ENCODE measurements at places on chromosomes 5 and 9. TPM values are rescaled to one million over a fixed set of nuclear protein-coding genes. Genes with fewer than 3 reads are reported as not detected.

DNA sequence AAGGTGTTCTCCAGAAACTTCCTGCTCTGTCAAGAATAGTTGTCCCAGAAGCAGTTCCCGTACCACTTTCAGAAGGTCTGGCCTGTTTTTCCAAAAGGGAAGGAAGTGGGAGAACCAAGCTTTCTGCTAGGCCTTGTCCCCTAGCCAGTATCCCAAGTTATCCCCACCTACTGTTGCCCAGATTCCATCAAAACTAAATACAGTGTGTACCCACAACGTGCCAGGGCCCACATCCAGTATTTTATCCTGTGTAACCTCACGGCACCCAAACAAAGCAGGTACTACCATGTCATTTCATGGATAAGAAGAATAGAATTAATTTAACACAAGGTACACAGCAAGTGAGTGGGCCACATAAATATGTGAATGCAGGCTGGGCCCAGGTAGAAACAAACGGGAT is 126.2 kb downstream of the CDK5RAP2 start:
- peaks cover 16% of the 10 kb centered on the region for H3K36me3 ChIP-seq
- DNase-seq: no peak
- no peak overlapping the region for H3K4me3 ChIP-seq
- peaks cover 14% of the 10 kb centered on the region for H3K4me1 ChIP-seq

GRCh38 chr9:93096131-93096802 is at the start of gene CARD19:
CARD19 (plus strand) TSS chr9:93096217; CDS start chr9:93096346, 129 bp downstream.
- H3K27me3 ChIP-seq: no peaks in the 10 kb centered on the region
- 0 out of 2 replicates have a peak, but pooled peaks cover 2% of the 10 kb centered on the region for H3K36me3 ChIP-seq
- H3K27ac ChIP-seq: peak within 1 kb of the TSS; percentile 93
- DNase-seq: peak; percentile 34

GRCh38 chr5:672329-673160 is 20.6 kb downstream of the TPPP start:
- peaks cover 17% of the 10 kb centered on the region for H3K27me3 ChIP-seq
- no peak overlapping the region for H3K4me3 ChIP-seq
- peaks cover 1% of the 10 kb centered on the region for H3K36me3 ChIP-seq
- peak; percentile 75 for DNase-seq

DNA sequence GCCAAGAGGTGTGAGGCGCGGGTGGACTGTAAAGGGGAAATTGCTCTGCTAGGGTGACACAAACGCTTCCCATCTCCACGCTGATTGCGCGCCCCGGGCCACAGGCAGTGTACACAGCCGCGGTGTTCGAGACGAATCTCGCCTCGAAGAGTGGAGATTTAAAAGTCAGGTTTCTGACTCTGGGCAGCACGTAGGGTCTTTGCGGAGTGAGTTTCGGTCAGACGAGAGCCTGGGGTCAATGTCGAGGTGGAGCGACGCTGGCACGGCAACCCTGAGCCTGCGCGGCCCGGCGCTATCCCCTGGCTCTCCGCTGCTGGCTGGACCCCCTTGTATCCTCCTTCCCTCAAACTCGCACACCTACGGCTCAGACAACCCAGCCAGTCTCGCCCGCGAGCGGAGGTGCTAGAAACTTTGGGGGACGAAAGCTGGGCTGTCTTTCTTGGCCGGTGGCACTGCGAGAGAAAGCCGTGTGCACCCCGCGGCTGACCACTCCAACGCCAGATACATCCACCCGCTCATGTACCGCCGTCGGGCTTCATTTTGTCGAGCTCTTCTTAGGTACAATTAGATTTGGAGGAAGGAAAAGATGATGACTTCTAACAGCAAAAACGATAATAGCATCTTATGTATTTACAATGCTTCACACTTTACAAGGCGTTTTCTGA is 5.4 kb upstream of the FOXB2 start:
- H3K4me1 ChIP-seq: peaks cover 58% of the 10 kb centered on the region
- no peak for DNase-seq
- no peak overlapping the region for H3K27ac ChIP-seq
- peaks cover 90% of the 10 kb centered on the region for H3K27me3 ChIP-seq
- no peaks in the 10 kb centered on the region for H3K36me3 ChIP-seq
- H3K4me3 ChIP-seq: peak overlapping the region; percentile 78

DNA sequence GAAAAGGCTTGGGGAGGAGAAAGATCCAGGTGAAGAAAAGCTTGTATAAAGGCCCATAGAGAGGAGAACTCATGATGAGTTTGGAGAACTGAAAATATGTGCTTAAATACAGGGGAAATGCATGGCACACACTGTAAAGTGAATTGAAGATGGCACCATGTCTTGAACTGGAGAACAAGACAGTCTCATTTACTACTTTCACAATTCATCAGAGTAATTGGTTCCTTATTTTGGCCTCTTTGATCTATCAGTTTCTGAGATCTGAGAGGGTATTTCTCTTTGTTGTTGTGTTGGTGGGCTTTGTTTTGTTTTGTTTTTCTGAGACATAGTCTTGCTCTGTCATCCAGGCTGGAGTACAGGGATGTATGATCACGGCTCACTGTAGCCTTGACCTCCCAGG is 98.2 kb downstream of the CEMIP2 start:
- H3K4me3 ChIP-seq: no peak overlapping the region
- no peak overlapping the region for H3K27ac ChIP-seq
- peaks cover 18% of the 10 kb centered on the region for H3K4me1 ChIP-seq

DNA sequence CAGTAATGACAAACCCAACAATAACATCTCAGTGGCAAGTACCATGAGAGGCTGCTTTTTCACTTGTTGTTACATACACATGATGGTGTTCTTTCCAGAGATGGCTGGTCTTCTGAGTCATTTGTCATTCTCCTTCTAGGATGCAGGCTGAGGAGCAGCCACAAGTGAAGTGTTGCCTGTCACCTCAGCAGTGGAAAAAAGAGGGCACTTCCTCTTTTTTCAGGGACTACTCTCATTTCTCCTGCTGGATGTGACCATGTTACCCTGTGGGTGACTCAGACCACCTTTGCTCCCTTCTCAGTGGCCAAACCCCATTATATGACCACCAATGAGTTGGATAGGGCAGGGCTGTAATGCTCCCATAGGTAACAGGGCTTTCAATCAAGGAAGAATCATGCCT is 587.0 kb upstream of the ADAMTS16 start:
- peaks cover 48% of the 10 kb centered on the region for H3K4me1 ChIP-seq
- peaks cover 5% of the 10 kb centered on the region for H3K36me3 ChIP-seq
- H3K27ac ChIP-seq: no peak overlapping the region
- DNase-seq: no peak
- H3K4me3 ChIP-seq: no peak overlapping the region
- no peaks in the 10 kb centered on the region for H3K27me3 ChIP-seq

DNA sequence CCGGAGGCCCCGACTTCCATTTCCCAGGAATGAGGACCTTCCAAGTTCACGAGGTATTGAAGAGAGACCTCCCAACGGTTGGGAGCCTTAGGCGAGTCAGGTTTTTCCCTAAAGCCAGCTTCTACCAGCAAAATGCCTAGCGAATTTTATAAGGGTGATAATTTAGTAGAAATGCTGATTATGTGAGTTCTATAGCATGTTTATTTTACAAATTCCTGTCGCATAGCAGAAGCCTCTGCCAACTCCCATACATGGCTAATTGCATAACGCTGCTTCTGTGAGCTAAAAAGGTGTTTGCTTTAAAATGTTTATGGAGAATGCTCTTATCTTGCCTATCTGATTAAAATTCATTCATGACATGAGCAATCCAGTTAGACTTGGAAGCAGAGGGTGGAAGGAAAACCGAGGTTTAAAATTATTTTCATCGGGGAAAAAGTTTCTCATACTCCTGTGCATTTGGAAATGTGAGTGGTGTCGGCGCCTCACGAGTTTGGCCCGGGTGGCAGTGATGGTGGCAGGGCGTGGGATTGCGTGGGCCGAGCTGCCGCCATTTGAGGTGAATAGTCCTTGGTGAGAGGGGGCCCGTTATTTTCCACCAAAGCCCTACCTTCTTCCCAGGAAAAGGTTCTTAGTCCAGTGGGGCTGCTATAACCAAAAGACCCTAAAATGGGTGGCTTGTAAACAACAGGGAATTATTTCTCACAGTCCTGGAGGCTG is 104.4 kb upstream of the FCN2 start:
- no peak overlapping the region for H3K27ac ChIP-seq
- H3K4me3 ChIP-seq: no peak overlapping the region
- no peak for DNase-seq
- no peaks in the 10 kb centered on the region for H3K36me3 ChIP-seq
- no peaks in the 10 kb centered on the region for H3K4me1 ChIP-seq

DNA sequence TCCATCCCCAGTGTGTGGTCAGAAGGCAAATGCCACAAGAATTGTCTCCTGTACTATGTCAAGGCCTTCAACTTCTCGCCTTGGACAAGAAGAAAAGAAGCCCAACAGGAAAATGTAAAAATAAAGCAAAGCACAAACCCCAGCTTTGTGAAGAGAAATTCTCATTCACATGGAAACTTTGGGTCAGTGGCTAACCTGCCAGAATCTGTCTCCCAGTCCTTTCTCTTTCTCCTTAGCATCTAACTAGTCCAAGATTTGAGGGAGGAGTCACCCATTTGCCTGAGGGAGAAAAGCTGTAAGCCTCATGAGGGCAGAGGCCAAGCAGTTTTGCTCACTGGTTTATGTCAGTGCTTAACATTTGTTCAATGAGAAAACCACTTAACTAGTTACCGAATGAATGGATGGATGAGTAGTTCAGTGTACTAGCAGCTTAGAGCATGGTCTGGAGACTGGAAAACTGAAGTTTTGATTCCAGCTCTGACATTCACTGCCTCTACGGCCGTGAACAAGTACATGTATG is 36.0 kb downstream of the ADAM19 start:
- DNase-seq: no peak
- H3K36me3 ChIP-seq: peaks cover 9% of the 10 kb centered on the region
- H3K27ac ChIP-seq: no peak overlapping the region
- peaks cover 19% of the 10 kb centered on the region for H3K4me1 ChIP-seq
- H3K4me3 ChIP-seq: no peak overlapping the region

- H3K4me1 ChIP-seq: no peaks in the 10 kb centered on the region
- H3K27me3 ChIP-seq: no peaks in the 10 kb centered on the region
- H3K27ac ChIP-seq: no peak overlapping the region
- H3K4me3 ChIP-seq: no peak overlapping the region
- no peaks in the 10 kb centered on the region for H3K36me3 ChIP-seq
Measured at GRCh38 chr9:5850724-5851122, 17.8 kb upstream of the ERMP1 start.

DNA sequence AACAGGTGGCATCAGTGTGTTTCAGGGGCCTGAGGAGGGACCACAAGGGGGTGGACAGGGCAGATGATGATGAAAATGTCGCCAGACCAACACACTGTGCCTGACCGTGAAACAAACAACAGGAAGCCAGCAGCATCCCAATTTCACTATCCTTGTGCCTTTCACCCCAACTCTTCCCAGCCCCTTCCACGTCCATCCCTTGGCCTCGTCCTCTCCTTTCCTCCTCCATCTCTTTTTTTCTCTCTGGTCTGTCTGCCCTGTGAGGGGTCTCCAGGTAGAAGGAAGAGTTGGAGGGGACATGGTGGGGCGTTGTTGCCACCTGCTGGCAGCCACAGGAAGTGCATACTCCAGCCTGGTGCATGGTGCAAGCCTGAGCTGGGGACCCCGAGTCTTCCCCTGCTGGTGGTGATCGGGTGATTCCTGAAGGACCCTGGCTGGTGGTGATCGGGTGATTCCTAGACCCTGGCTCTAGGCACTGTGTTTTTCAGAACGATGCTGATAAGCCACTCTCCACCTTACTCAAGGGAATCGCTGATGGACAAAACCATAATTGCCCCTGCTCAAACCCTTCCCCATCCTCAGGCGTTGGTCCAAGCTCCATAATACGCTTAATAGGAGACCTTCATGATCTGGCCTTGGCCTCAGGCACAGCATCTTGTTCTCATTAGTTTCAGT is 21.7 kb upstream of the NSD1 start:
- H3K36me3 ChIP-seq: no peaks in the 10 kb centered on the region
- peaks cover 5% of the 10 kb centered on the region for H3K27me3 ChIP-seq
- H3K27ac ChIP-seq: no peak overlapping the region
- no peak overlapping the region for H3K4me3 ChIP-seq
- DNase-seq: peak; percentile 94

GRCh38 chr5:138338411-138339090 is 485 bp downstream of the FAM53C start:
- H3K4me3 ChIP-seq: peak overlapping the region; percentile 92
- no peak for DNase-seq
- H3K4me1 ChIP-seq: peaks cover 30% of the 10 kb centered on the region
- H3K27me3 ChIP-seq: no peaks in the 10 kb centered on the region

GRCh38 chr5:64872044-64872443 is 103.3 kb downstream of the CWC27 start:
- no peak overlapping the region for H3K27ac ChIP-seq
- no peaks in the 10 kb centered on the region for H3K36me3 ChIP-seq
- H3K4me3 ChIP-seq: no peak overlapping the region
- no peak for DNase-seq
- no peaks in the 10 kb centered on the region for H3K27me3 ChIP-seq

- H3K27me3 ChIP-seq: peaks cover 9% of the 10 kb centered on the region
- H3K4me3 ChIP-seq: no peak overlapping the region
- H3K4me1 ChIP-seq: no peaks in the 10 kb centered on the region
Measured at GRCh38 chr5:149089796-149090195, 26.9 kb upstream of the SH3TC2 start.

DNA sequence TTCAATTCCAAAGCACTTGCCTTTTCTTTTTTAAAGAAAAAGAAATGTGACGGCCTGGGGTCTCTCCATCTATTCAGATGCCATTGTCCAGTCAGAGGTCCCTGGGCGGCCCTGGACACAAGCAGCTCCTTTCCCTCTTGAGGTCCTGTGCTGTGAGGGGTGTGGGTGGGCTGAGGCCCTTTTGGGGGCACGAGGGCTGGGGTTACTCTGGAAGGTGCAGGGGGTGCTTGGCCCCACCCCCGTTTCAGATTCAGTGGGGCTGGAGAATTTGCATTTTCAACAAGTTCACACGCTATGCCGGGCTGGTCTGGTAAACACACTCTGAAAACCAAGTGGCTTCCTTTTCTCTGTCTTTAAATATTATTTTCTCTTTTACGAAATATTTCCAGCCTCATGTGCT is 91.4 kb upstream of the PHYKPL start:
- no peak overlapping the region for H3K4me3 ChIP-seq
- DNase-seq: no peak
- peaks cover 3% of the 10 kb centered on the region for H3K27me3 ChIP-seq
- peak overlapping the region; percentile 76 for H3K27ac ChIP-seq
- H3K36me3 ChIP-seq: no peaks in the 10 kb centered on the region

- H3K36me3 ChIP-seq: no peaks in the 10 kb centered on the region
- no peak overlapping the region for H3K27ac ChIP-seq
- DNase-seq: no peak
- peaks cover 9% of the 10 kb centered on the region for H3K4me1 ChIP-seq
- H3K27me3 ChIP-seq: no peaks in the 10 kb centered on the region
- no peak overlapping the region for H3K4me3 ChIP-seq
Measured at GRCh38 chr9:72577212-72577753, 55.9 kb downstream of the TMC1 start.

DNA sequence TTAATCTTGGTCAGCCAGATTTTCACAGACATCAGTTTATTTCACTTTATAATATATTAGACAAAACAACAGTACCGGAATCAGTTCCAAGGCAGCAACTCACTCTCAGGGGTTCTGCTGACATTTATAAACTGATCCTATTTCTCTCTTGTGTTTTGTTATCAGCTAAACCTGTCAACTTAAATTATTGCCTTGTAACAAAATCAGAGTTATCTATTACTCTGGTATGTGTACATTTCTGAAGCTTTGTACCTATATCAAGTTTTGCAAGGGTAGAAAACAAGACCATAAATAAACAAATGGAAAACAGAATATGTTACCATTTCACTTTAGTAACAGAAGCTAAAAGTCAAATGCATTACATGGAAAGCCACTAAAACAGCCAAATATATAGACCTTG is 122.1 kb downstream of the SIL1 start:
- no peaks in the 10 kb centered on the region for H3K36me3 ChIP-seq
- H3K27me3 ChIP-seq: no peaks in the 10 kb centered on the region
- H3K4me3 ChIP-seq: no peak overlapping the region

Gene SLC45A2
- not detected for total RNA-seq

Gene SLCO6A1
- total RNA-seq: 0.42 TPM

Gene ADAMTSL1
- 1.2 TPM for total RNA-seq

Gene PCDHA9
- 1.4 TPM for total RNA-seq

Gene AJM1
- 1.6 TPM for total RNA-seq

Gene ANKRD34B
- 3.6 TPM for total RNA-seq

Gene PLCXD3
- total RNA-seq: 0.07 TPM

Gene OR1Q1
- total RNA-seq: not detected

Data from WTC11 (cell line).